ENCODE measurements at places on chromosomes 13 and 19.

DNA sequence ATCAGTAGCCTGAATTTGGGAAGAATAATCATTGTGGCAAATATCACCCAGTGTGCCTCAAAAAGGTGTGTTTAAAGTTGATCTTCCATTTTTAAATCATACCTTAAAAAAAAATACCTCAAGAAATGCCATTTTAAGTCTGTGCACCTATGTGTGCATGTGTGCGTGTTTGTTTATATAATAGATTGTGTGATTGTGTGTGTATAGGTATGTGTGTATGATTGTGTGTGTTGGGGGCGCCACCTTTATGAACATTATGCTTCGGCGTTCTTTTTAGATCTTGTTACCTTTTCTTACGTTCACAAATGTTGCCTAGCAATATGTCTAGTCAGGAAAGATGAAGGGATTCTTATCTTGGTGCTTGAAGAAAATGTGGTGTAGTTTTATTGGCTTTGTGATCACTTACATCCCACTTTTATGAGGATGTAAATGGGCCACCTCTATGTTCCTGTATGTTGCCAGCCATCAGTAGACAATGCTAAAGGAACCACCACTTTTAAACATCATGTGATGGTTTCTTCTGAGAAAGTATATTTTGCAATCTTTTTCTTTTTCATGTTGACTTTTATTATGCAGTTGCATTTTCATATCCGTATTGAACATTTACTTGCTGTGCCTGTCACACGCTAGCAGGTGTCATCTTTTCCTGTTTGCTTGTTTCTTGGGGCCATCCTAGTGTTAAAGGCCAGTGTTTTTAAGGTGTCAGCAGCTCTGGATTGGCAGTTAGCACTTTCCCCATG, 2.2 kb upstream of the IRS2 start:
- no peak for DNase-seq

DNA sequence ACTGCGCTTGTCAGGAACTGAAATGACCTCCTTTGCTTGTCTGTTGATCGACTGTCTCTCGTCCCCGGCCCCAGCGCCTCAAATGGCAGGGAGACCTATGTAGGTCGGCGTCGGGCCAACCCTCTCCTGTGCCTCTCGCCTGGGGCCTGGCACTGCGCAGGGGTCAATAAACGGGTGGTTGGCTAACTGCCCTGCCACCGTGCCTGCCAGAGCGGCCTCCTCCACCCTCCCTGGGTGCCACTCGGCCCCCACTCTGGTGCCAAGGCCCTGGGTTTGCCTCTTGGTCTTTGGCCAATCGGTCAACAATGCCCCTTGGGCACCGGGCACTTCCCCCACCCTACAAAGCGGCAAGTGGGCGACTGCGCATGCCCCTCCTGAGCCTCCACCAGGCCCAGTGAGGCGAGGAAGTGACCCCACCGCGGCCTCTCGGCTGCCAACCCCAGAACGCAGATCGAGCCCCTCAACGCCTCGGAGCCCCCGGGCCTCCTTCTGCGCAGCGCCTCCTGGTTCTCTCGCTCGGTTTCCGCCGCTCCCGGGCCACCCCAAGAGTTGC, 1.1 kb downstream of the KEAP1 start:
- no peak for DNase-seq

GRCh38 chr19:30676990-30677679, 305.0 kb downstream of the ZNF536 start:
- no peak for DNase-seq

DNA sequence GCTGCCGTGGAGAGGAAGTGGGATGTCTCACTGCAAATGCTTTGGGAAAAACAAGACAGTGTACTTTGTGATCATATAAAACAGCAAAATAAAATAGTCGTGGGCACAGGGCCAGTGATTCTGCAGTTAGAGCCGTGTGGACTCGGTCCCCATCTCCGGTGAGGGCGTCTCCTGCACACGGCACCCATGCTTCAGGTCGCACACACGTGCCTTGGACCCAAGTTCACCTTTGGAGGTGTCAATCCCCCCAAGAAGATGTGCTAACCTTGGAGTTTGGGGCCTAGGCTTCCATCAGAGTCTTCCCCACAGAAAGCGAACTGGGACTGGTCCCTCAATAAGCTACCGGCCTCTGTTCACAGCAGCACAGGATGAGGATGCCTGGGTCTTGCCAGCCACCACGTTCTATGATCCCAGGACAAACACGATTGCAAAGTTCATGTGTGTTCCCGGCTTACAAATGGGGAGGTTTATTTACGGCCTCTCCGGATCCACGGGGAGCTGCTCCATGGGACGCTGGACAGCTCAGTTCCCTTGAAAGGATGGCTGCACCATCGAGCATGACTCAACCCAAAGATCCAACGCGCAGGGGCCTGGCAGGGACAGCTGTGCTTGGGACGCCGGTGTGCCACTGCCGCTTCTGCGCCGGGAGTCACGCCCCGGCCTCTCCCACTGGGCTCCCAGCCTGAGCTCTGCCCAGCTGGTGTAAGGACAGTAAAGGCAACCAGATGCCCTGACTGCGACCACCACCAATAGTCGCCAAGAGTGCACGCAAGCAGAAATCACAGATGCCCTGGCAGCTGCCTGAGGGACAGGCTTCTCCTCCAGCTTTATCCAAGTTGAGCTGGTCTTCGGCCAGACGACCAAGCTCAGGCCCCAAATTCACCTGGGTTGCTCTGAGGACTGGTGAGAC, 8.6 kb downstream of the GAS6 start:
- DNase-seq, result no peak

GRCh38 chr13:46896341-46897137, at the start of gene HTR2A:
TSS of gene HTR2A (minus strand) at chr13:46897053. CDS start at chr13:46895906, 1,147 bp downstream.
- DNase-seq, result no peak

DNA sequence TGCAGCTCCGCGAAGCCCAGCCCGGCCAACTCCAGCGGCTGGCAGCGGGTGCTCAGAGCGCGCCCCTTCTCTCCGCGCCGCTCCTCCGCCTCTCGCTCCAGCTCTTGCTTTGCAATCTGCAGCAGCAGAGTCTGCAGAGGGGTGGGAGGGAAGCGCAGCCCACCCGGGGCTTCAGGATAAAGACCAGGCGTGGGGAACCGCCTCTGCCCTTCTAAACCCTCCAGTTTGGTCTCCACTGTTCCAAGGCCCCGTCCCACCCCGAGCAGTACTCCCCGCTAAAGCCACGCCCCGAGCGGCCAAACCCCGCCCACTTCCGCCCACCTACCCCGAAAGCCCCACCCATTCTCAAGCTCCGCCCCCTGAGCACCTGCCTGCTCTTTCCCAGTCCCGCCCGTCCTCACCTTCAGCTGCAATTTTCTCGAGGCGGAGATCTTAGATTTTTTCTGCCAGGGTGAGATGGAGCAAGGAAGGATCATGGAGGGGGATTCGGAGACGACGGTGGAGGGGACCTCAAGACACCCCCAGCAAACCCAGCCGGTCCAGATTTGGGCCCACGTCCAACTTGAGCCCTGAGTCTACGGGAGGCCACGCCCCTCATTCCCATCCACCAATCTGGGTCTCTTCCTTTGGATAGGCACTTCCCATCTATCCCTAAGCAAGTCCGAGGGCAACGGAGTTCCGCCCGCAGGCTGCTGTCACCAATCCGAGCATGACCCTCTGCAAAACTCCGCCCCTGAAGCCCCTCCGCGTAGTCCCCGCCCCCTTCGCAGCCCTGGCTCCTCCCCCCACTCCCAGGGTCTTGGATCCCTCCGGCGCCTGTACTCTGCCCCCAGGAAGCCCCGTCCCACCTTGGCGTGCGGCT, 1.1 kb downstream of the TNNI3 start:
- DNase-seq, result no peak

GRCh38 chr13:44780591-44781280, 204.6 kb upstream of the TSC22D1 start:
- DNase-seq, result no peak

- DNase-seq, result no peak
Measured at GRCh38 chr19:10637894-10638293, 12.5 kb downstream of the SLC44A2 start.

DNA sequence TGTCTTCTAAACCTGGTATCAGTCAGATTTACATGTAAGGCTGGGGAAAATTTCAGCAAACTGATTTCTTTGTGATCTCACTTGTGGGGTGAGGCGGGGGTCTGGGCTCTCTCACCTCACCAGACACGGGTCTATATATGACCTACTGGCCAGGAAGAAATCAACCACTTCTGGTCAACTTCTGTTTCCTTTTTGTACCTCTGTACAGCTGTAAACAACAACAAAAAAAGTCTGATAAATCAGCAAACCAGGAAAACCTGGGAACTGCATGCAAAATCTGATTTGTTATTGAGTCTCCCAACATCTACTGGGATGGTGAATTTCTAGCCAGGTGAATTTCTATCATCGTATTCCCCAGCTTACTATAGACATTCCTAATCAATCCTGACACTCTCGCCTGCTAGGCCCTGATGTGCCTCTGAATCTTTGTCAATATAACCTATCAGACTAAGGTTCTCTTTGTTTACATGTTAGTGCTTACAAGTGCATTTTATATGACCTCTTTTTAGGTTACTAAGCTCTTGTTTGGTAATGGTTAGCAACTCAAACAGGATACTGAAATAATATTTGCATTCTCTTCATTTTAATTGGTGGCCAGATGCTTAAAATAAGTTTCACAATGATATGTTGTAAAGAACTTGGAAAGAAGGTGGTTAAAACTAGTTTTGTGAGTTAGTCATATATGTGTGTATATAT, 77.7 kb downstream of the LRRC63 start:
- DNase-seq, result no peak

- no peak for DNase-seq
Measured at GRCh38 chr19:18896421-18896841, 473 bp upstream of the CERS1 start.

DNA sequence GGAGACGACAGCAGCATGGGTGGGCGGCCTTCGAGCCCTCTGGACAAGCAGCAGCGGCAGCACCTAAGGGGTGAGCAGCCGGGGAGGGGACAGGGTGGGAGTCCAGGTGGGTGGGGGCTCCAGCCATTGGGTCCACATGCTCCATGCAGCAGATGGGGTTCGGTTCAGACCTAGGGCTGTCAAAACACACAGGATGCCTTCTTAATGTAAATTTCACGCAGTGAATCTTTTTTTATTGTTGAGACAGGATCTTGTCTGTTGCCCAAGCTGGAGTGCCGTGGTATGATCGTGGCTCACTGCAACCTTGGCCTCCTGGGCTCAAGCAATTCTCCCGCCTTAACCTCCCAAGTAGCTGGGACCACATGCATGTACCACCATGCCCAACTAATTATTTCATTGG, 15.9 kb downstream of the PGLS start:
- DNase-seq, result no peak

- DNase-seq, result no peak
Measured at GRCh38 chr19:16133818-16134217, 9.7 kb upstream of the HSH2D start.

DNA sequence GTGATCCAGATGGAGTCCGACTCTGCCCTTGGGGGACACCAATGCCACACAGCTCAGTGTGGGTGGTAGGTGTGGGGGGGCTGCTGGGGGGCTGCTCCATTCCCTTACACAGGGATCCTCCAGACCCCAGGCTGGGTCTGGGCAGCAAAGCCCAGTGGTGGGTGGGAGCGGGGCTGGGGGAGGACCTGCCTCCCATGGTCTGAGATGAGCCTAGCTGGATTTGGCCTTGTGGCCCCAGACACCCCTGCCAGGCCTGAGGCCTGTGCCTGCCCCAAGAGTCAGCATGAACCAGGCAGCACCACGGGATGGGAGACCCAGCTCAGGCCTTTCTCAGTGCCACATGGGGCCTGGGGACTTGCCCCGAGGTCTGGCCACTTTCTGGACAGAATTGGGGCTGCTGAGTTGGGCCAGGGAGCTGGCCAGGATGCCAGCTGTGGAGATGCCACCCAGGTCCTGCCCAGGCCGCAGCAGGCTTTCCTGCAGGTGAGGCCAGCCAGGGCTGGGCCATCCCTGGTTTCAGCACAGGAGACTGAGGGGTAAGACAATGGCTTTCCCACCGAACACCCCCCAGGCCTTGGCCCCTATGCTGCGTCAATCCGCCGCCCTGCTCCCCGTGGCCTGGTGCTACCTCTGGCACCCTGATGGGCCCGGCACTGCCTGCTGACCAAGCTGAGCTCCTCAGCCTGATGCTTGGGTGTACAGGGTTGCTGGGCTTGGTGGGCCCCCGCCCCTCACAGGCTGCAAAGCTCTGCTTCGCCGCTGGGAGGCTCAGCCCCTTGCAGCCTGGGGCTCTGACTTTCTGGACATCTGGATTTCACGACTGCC, 24.2 kb downstream of the CEBPG start:
- no peak for DNase-seq

- DNase-seq, result no peak
Measured at GRCh38 chr19:8022275-8022674, 16.8 kb upstream of the ELAVL1 start.

DNA sequence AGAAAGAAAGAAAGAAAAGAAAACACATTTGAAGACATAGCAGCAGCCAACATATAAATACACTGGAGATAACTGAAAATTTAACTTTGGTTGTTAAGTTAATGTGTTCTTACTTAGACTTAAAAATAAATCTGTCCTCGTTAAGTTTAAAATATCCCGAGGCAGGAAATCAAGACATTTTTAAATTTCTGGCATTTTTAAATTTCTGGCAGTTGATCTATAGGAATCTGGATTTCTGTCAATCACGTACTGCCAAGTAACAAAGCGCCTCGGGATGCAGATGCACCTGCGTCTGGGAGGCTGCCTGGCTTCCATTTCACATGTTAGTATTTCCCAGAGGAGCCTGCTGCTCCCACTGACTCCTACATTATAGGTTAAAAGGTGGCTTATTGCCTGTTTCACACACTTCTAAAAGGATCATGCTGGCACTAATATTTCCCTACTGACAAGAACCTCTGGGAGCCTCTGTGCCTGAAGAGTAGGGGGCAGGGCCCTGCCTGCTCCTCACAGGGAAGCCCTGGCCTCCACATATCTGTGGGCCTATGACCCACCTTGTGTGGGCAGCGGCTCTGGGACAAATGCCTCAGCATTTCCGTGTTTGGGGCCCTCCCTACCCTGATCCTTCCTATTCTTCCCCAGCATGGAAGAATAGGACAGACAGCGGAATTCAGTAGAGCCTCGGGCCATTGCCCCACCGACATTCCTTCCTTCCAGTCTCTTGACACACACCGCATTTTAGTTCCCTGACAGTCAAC, 62.8 kb upstream of the ATP12A start:
- DNase-seq, result no peak

DNA sequence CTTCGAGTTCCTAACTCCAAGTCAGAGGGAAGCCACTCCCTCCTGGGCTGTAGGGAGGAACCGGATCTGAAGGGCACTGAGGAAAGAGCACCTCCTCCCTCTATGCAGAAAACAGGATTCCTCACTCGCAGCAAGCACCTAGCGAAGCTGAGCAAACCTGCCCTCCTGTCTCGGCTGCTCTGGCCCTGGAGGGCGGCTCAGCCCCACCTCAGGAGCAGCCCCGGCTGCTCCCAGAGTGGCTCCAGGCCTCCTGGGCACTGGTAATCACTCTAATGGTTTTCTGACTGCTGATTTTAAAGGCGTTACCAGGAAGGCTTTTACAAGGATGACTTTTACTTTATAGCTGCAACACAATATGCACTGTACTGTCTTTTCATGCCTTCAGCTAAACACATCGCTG, 312.5 kb downstream of the TEX29 start:
- DNase-seq, result no peak

GRCh38 chr13:108574856-108575255, 54.6 kb upstream of the MYO16 start:
- DNase-seq, result no peak

- no peak for DNase-seq
Measured at GRCh38 chr13:94613051-94613450, 11.4 kb downstream of the GPR180 start.

GRCh38 chr19:2604747-2605329, 97.7 kb downstream of the GNG7 start:
- DNase-seq, result no peak

GRCh38 chr19:4088975-4089374, 22.3 kb upstream of the ZBTB7A start:
- DNase-seq, result peak; percentile 85
